ENCODE measurements at places on chromosomes 2 and 18.

GRCh38 chr18:56891870-56892269 lies 240.7 kb downstream of the WDR7 start:
- DNase-seq = no peak

GRCh38 chr2:127528487-127528886 lies 2.2 kb upstream of the IWS1 start:
- DNase-seq = no peak

DNA sequence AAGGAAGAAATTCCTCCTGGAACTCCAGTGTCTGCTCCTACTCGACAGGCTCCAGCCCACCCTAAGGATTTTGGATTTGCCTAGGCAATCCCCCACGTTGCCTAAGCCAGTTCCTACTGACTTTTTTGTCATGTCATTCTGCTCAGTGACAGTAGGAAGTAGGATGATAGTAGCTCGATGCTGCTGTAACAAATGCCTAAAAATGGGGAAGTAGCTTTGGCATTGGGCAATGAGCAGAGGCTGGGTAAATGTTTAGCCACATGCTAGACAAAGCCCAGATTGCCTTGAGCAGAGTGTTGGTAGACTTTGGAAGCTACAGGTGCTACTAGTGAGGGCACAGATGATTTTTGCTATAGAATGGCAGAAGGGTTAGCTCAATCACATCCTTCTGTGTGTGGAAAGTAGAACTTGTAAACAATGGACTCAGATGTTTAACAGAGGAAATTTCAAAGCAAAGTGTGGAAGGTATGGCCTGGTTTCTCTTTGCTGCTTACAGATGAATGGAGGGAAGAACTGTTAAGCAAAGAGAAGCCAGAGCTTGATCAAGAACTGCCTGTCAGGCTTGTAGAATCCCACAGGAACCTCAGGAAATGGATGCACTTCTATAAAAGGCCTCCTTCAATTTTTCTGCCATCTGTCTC lies 154.8 kb downstream of the RNF144A start:
- DNase-seq = no peak

DNA sequence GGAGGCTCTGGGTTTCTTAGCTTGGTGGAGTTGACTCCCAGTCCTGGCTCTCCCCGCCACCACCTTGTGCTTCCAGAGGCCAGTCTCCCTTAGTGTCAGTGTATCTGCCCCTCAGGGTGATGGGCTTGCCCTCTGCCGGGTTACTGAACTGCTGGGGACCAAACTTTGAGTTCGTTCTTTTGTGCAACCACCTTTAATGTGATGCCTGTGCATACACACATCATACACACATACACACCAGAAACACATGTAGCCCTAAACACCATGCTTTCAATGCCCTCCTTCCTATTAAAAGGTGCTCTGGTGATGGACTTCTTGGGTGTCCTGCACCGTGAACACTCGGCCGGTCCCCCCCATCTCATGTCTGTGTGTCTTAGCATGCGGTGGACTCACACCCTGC lies 315.1 kb upstream of the EPAS1 start:
- no peak for DNase-seq

GRCh38 chr2:179788104-179788503 lies 73.3 kb downstream of the ZNF385B start:
- no peak for DNase-seq

- no peak for DNase-seq
These were observed 62.1 kb downstream of the RND3 start for GRCh38 chr2:150425121-150425955.

- DNase-seq = no peak
These were observed 33.9 kb downstream of the FN1 start for GRCh38 chr2:215401896-215402379.

- no peak for DNase-seq
These were observed 64.7 kb downstream of the LPIN1 start for GRCh38 chr2:11811036-11811654.

DNA sequence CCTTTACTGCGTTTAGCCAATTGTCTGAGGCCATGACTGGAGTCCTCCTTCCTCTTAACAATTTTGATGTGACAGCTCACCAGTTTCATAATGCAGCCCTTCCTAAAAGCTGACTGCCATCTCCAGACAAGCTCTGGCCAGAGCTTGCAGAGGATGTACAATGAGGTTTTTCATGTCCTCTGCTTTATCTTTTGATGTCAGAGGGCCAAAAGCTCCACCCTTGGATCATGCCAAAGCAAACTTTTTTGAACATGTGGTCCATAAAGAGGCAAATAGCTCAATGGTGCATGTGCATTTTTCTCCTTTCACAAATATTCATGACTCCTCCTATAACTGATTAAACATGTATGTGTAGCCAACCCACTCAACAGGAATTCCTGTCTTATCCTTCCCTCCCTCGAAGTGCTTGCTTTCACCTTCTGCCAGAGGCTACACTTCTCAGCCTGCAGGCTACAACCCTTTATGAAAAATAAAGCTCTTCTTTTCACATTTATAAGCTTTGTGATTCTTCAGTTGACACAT lies 266.2 kb downstream of the FBXO15 start:
- no peak for DNase-seq

DNA sequence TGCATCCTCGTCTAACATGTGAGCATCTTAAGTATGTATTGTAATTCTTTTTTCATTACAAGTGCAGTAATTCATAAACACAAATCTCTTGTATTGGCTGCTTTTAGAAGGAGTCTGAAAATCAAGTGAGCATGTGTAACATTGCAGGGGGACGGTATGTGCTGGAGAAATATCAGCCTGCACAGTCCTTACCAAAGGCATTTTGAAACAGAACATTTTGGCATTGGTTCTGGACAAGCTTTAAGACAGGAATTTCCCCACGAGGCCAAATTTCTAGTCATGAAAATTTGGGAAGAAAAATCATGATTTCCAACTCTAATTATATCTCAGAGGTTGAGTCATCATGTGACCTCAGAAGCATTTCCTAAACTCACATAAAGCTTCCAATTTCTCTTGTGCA lies 24.7 kb upstream of the NRP2 start:
- DNase-seq = no peak

DNA sequence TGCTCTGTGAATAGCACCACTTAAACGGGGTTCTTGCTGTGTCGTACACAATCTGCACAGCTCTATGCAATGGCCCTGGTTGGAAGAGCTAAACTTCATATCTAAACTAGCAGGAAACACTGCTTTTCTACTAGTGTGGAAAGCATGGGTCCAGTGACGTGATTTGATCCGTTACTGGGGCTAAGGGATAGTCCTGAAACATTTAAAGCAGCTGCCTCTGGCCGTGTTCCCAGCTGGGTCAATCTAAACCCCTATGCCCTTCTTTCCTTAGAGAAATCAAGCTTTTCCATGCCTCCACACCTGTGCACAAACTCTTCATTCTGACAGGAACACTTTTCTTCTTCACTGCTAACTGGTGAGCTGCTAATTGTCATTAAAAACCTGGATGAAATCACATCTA lies 5.4 kb upstream of the IGFBP5 start:
- DNase-seq = no peak

DNA sequence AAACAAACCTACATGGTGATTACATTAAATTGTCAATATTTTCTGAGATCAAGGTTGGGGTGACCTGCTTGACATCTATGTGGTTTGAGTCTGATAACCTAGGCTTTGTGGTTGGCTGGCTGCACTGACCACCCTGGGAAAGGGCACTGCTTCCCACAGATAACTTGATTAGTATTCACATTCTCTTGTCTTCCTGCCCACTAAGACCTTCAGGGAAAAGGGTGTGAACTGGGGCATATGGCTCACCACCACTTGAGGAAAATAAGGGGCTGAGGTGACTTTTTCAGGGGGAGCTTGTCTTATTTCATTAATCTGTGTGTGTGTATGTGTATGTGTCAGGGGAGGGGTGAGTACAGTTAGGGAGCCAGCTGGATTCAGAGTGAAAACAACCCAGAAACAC lies 1.5 kb downstream of the SMYD1 start:
- DNase-seq = no peak

GRCh38 chr18:148841-149240 lies 9.5 kb upstream of the USP14 start:
- DNase-seq = no peak

- no peak for DNase-seq
These were observed 49.0 kb downstream of the STRADB start for GRCh38 chr2:201500534-201500933.

DNA sequence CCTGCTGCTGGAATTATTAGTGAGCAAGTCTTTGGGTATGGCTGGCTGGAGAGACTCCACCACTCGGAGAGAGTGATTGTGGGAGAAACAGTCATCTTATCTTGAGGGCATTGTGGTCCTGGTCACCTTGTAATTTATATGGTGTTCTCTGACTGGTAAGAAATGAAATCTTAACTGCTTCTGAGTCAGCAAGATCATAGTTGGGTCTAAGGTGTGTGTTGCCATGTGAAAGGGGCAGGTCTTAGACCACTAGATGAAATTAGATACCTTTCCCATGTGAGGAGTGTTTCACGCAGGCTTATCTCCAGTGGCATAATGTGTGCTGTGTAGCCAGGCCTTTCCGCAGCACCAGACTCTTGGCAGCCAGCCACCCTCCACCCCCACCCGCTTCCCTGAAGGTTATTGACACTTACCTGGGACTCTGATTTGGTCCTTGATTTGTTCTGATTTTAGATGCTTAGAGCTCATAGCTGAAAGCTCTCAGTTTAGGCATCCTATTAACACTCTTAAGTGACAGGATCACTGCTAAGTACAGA lies 7.7 kb downstream of the MAPRE3 start:
- no peak for DNase-seq
